ENCODE measurements at places on chromosomes 11 and 22.
A peak's percentile ranks its signal among the peaks of the same experiment; 100 is the strongest.

GRCh38 chr11:61534025-61534932 lies 25.7 kb downstream of the LRRC10B start:
- no peak for DNase-seq

- DNase-seq, result no peak
Measured at GRCh38 chr11:36501236-36501635, 8.8 kb downstream of the TRAF6 start.

DNA sequence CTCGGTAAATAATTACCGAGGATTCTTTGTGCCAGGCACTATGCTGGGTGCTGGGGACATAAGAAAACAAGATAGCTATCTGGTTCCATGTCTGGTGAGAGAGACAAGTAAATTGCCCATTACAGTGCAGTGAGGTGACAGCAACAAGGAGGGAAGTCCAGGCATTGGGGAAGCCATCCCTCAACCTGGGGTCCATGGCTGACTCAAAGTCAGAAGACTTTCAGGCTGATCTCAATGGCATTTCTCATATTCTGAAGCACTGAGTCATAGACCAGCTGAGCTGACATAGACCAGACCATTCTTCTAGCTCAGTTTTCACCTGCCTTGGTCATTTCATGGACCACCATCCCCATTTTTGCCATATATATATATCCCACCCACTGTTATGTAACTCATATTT lies 158.8 kb downstream of the TTC17 start:
- DNase-seq, result no peak

GRCh38 chr22:27844656-27845591 lies 43.4 kb upstream of the MN1 start:
- DNase-seq, result peak; percentile 45

- no peak for DNase-seq
Measured at GRCh38 chr22:41261541-41262249, 21.0 kb upstream of the CHADL start.

DNA sequence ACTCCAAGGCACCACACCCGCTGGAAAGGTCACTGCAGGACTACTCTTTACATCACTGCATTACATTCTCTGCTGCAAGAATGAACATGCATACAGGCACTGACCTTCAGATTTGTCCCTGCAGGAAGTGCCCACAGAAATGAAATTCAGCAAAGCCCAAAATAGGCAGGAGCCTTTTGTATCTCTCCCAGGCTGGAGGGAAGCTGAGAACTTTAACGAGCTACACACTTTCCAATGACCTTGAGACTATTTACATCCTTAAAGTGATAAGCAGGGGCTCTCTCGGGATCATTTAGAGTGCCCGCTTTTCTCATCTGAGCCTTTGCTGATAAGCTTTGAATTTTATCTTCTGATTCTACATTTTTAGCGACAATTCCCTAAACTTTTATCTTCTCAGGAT lies 12.5 kb downstream of the FEZ1 start:
- no peak for DNase-seq

DNA sequence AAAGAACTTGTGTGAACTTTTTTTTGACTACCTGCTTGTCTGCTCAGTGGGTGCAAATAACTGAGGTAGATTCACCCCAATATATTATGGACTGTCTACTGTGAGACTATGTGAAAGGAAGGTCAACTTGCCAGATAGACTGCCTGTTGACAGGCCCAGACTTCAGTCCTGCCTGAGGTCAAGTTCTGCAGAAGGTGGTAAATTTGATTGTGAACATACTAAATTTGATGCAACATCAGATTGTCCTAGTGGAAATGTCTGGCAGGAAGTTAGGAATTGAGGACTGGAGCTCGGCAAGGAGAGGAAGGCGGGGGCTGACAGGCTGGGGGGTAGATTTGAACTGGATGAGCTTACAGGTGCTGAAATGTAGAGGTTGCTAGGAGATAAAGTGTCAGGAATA lies 140.7 kb downstream of the TTC28 start:
- no peak for DNase-seq

DNA sequence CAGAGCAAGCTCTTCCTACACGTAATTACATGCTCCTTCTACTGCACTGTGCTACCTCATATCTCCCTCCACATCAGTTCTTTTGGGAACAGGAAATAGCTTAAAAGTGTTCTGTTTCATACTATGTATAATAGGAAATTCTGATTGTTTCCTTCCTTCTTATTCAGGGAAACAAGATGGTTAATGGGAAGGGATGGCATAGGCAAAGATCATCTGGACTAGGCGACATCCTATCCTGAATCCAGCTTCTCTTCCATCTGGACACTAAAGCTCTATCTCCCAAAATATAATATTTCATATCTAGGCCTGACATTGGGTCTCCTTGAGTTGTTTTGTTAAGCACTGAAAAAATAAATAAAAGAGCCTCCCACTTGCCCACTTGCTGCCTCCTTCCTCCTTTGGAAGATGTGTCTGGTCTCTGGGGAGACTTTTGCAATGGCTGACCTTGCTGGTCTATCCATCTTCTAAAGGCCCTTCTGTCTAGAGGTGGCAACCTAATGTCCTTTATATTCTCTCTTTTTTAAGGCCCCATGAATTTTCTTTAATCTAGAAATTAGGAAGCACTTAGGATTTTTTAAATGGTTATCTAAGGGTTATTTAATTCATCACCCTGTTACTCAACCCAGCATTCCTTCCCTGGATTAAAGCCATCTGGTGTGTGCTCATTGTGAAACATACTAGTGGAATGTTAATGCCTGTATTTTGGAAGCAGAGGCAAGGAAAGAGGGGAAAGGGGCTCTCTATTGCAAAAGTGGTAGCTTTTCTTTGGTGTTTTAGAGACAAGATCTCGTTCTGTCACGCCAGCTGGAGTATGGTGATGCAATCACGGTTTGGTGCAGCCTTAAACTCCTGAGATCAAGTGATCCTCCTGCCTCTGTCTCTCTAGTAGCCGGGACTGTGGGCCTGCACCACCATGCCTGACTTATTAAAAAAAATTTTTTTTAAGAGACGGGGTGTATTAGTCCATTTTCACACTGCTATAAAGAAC lies 20.6 kb downstream of the CLMP start:
- no peak for DNase-seq

- DNase-seq, result no peak
Measured at GRCh38 chr11:30816959-30817880, 231.1 kb upstream of the MPPED2 start.

Data from H1 (cell line).